ENCODE measurements at places on chromosomes 11 and 22.

DNA sequence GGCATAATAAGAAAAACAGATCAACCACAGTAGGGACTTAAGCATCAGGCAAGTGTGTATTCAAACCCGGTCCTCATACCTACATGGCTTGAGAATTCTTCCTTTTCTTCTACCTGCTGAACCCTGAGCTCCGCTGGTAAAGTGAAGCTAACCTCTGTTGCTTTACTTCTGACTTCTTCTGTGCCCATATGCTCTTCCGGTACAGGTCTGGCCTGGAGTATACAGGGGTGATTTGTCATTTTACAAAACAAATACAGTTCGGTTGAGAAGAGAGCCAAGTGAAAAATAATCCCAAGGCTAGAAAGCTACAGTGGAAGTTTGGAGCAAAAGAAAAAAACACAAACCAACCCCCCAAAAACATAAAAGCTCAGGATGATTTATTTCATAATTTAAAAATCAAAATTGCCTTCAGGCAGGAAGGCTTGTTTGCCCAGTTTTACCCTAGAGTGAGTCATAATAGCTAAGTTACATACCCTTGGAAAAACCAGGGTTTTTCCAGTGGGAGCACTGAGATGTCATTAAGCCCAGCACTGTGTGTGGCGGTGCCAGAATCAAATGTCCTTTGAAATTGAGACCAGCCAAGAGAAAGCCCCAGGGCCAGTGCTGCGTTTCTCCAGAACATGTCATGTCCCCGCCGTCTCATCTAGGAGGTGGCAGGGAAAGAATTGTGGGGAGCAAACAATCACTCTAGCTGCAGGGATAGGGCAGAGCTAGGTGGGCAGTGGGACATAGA, 305.5 kb upstream of the ISX start:
- DNase-seq, result no peak

GRCh38 chr11:43920598-43921419, 21.6 kb upstream of the C11orf96 start:
- DNase-seq, result peak; percentile 100

DNA sequence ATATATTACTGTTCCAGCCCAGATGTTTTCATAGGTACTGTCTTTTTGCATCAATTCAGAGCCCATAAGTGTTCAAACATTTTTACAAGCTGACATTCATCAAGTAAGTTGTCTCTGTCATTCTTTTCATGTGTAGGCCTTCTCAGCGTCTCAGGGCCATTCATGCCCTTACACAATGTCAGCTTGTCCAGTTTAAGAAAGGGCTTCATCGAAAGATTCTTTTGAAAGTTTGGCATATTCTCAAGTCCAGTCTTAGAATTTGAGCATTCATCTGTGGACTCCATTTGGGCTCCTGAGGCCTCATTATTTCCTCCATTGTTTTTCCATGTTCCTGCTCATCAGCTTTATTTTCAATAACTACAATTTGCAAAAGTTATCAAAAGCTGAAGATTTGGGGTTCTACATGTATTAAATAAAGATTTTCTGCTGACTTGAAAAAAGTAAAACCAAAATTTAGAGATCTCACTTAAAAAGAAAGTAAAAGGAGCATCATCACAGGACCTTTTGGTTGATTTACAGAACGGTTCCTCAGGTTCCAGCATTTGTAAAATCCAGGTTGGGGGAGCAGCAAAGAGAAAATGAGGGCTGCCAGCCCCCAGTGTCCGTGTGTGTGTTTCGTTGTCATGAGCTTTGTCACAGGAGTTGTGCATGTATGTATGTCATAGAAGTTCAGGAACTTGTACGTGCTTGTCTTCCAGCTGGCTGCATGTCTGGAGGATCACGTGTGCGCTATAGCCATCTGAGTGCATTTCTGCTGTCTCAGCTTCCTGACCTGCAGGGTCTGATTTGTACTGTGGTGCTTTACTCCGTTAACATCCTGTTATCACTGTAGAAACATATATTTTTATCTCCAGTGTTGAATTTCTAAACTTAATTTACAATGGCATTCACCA, 15.6 kb downstream of the MOV10L1 start:
- DNase-seq, result peak; percentile 61

DNA sequence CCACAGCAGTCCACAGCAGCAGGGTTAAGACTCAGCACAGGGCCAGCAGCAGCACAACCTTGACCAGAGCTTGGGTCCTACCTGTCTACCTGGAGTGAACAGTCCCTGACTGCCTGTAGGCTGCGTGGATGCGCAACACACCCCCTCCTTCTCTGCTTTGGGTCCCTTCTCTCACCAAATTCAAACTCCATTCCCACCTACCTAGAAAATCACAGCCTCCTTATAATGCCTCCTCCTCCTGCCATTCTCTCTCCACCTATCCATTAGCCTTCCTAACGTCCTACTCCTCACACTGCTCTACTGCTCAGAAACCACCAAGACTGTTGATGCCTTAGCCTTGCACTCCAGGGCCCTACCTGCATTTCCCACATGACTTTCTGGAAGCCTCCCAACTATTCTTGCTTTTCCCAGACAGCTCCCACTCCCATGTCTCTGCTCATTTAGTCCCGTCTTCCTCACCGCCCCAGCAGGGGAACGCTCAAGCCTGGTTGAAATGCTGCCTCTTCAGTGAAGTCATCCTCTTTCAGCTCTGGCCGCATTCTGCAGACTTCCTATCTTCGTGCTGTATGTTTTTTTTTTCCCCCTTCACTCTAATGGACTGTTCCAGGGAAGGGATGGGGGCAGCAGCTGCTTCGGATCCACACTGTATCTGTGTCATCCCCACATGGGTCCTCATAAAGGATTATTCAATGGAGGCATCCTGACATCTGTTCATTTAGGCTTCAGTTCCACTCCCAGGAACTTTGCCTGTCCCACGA, 3.3 kb downstream of the IL18BP start:
- DNase-seq, result no peak

- no peak for DNase-seq
Observed at GRCh38 chr11:92393218-92393617, 168.6 kb downstream of the FAT3 start.

DNA sequence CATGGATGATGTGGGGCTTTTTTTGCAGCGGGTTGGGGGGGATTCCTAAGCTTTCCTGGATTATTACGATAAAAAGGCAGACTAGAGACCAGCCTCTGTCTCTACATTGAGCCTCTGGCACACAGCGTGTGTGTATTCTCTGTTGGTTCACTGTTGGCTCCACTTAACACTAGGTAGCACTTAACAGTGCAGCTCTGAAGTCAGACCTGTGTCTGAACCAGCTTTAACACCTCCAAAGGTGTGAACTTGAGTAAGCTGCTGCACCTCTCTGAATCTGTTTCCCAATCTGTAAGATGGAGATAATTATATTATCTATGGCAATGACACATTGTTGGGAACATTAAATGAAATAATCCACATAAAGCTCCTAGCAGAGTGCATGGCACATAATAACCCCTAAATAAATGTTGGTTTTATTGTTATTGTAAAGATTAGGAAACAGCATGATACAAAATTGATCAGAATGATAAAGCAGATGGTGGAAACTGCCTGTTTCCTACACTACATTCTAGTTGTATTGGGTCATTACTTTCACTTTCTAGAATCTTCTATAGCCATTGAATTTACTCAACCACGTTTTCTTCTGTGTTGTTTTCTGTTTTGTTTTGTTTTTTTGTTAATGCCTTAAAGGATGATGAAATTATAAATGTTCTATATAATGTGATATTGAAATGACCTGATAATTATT, 108.4 kb downstream of the ARL14EP start:
- DNase-seq, result no peak

DNA sequence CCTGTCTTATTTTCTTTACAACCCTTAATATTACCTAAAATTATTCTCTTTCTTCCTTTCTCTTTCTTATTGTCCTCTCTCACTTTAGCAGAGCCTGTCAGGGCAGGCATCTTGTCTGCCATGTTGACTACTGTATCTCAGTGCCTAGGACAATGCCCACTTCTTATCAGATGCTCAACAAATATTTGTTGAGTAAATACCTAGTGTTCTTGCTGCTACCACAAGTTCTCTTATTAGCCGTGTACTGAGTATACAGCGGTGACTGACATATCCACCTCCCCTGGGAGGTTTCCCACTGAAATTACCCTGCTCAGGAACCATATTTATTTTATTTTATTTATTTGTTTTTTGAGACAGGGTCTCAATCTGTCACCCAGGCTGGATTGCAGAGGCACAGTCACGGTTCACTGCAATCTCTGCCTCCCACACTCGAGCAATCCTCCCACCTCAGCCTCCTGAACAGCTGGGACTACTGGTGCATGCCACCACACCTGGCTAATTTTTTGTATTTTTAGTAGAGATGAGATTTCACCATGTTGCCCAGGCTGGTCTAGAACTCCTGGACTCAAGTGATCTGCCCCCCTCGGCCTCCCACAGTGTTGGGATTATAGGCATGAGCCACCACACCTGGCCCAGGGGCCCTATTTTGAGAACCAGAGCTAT, 6.7 kb downstream of the HPX start:
- no peak for DNase-seq

DNA sequence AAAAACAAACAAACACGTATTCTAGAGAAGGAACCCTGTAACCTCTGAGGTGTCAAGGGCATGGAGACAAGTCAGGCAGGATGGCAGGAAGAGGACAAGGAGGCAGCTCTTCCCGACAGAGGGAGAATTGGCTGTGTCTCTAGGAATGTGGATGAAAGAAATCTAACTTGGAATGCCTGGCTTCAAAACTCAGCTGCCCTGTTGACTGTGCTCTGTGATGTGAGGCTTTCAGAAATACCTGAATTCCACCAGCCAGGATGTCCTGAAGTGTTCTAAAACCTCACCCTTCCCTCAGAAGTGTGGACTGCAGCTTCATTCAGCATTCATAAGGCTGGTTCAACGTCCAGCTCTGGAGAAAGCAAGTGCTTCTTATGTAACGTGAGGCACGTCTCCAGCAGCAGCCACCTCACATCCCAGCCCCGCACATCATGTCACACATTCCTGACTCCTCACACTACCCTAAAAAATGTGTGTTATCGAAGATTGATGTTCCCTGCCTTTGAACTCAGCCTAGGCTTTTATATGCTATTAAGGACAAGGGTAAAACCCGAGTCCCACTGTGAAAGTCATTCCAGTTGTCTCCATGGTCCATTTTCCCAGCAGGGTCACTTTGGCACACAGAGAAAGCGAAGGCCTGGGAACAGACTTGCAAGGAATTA, 398.9 kb downstream of the ETS1 start:
- DNase-seq, result no peak

DNA sequence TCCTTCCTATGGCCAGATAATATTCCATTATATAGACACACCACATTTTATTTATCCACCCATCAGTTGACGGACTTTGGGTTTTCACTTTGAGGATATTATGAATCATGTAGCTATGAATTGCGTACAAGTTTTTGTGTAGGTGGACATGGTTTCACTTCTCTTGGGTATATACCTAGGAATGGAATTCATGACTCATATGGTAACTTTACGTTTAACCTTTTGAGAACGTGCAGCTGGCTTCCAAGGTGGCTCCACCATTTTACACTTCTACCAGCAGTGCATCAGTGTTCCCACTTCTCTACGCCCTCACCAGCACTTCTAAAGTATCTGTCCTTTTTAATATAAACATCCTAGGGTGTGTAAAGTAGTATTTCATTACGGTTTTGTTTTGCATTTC, 112.0 kb downstream of the PLEKHA7 start:
- DNase-seq, result no peak

GRCh38 chr11:46130286-46130940, 9.2 kb upstream of the PHF21A start:
- no peak for DNase-seq

GRCh38 chr11:119520400-119520799, 97.4 kb upstream of the THY1 start:
- DNase-seq, result no peak

DNA sequence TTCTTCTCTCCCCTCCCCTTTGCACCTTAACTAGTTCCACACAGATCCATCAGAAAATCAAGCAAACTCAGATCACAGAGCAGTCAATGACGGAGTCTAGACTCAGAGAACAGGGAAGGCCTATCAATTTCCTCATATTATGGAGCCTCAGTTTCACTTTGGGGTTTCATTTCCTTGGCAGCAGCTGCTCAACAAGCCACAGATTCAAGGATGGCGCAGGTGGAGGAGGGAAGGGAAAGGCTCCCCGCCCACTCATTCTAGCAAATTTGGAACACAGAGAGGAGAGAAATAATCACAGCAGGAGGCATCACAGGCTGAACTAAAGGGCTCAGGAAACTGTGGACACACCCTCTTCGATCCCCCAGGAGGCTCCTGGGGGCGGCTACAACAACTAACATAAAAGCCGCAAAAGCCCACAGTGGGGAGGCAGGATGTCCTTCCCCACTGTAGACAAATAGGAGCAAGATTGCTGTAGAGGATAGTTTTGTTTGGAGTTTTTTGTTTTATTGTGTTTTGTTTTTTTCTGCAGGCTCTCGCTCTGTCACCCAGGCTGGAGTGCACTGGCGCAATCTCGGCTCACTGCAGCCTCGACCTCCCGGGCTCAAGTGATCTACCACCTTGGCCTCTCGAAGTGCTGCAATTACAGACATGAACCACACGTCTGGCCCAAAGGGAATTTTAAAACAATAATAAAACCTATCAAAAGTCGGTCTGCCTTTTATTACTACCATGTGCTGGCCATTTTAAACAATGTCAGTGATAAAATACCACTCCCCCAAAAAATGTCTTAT, 3.4 kb downstream of the PLAAT3 start:
- no peak for DNase-seq
